ENCODE measurements at places on chromosomes 2 and 18. TPM values are rescaled to one million over a fixed set of nuclear protein-coding genes. Genes with fewer than 3 reads are reported as not detected.

DNA sequence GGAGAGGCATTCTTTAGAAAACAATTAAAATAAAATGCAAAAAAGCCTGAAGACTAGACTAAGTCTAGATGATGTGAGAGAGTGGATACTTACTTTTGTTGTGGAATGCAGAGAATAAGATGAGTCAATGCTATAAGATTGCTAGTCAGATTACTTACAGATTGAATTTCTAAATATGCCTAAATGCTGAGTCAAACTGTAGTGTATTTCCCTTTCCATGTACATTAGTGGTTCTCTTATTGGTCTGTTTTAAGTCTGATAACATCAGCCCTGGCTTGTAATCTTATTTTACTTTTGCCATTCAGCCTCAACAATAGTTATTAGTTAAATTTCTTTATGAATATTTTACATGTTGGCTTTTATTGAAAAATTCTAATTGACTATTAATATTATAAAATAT, 702.7 kb downstream of the SOCS6 start:
- no peak for DNase-seq
- no peak overlapping the region for H3K4me3 ChIP-seq
- H3K27me3 ChIP-seq: no peaks in the 10 kb centered on the region
- H3K27ac ChIP-seq: no peak overlapping the region

- H3K27me3 ChIP-seq: peaks cover 27% of the 10 kb centered on the region
- no peak within 1 kb of the TSS for H3K27ac ChIP-seq
- no peak for DNase-seq
- peaks cover 13% of the 10 kb centered on the region for H3K4me1 ChIP-seq
- H3K4me3 ChIP-seq: peak within 1 kb of the TSS; percentile 71
- no peaks in the 10 kb centered on the region for H3K36me3 ChIP-seq
Measured at GRCh38 chr2:238847841-238848690, at the start of gene TWIST2. TWIST2 (plus strand) TSS chr2:238848085; CDS start chr2:238848216, 131 bp downstream.

DNA sequence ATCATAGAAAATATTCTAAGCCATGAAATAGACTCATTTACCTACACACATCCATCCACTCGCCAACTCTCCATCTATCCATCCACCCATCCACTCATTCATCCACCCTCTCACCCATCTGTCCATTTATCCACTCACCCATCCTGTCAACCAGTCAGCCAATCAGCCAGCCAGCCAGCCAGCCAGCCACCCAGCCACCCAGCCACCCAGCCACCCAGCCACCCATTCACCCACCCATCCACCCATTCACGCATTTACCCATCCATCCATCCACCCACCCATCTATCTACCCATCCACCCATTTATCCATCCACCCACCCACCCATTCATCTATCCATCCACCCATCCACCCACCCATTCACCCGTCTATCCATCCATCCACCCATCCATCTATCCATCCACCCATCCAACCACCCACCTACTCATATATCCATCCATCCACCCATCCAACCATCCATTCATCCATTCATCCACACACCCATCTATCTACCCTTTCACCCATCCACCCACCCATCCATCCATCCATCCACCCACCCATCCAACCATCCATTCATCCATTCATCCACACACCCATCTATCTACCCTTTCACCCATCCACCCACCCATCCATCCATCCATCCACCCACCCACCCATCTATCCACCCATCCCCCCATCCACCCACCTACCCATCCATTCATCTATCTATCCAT, 185.1 kb downstream of the LOXHD1 start:
- H3K27ac ChIP-seq: no peak overlapping the region
- peaks cover 22% of the 10 kb centered on the region for H3K4me1 ChIP-seq
- H3K36me3 ChIP-seq: no peaks in the 10 kb centered on the region
- peaks cover 15% of the 10 kb centered on the region for H3K27me3 ChIP-seq
- no peak for DNase-seq

GRCh38 chr2:47016172-47016913, 100.7 kb upstream of the MCFD2 start:
- H3K4me3 ChIP-seq: no peak overlapping the region
- peaks cover 24% of the 10 kb centered on the region for H3K4me1 ChIP-seq
- DNase-seq: no peak
- peaks cover 18% of the 10 kb centered on the region for H3K36me3 ChIP-seq

GRCh38 chr2:54466870-54467269, 10.7 kb downstream of the SPTBN1 start:
- H3K4me1 ChIP-seq: peaks cover 71% of the 10 kb centered on the region
- no peak overlapping the region for H3K4me3 ChIP-seq

- H3K27ac ChIP-seq: peak overlapping the region; percentile 79
- no peak overlapping the region for H3K4me3 ChIP-seq
- no peaks in the 10 kb centered on the region for H3K36me3 ChIP-seq
- no peaks in the 10 kb centered on the region for H3K27me3 ChIP-seq
Measured at GRCh38 chr18:46155641-46156051, 51.5 kb downstream of the HAUS1 start.

DNA sequence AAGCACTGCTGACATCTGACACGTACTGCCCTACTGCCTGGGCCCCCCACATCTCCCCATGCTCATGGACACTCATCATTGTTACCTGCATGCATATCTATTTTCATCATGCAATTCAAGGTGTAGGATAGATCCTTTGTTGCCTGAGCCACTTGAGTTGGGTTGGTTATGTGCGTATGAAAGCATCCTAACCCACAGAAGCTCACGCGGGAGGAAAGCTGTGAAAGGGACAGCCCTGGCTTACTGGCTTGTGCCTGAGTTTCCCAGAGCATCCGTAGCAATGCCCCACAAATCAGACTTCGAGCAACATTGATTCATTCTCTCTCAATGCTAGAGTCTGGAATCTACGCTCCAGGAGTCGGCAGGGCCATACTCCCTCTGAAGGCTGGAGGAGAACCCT, 285.5 kb downstream of the PHLPP1 start:
- no peaks in the 10 kb centered on the region for H3K27me3 ChIP-seq
- no peak for DNase-seq
- no peak overlapping the region for H3K4me3 ChIP-seq
- no peaks in the 10 kb centered on the region for H3K36me3 ChIP-seq
- H3K27ac ChIP-seq: no peak overlapping the region

DNA sequence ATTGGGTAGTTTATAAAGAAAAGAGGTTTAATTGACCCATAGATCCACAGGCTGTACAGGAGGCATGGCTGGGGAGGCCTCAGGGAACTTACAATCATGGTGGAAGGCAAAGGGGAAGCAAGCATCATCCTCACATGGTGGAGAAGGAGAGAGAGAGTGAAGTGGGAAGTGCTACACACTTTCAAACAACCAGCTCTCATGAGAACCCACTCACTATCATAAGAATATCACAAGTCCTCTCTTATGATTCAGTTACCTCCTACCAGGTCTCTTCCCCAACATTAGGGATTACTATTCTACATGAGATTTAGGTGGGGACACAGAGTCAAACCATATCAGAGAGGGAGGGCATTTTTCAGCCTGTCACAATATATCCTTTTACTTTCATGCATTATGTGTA, 22.7 kb upstream of the DOCK10 start:
- DNase-seq: no peak
- H3K27me3 ChIP-seq: no peaks in the 10 kb centered on the region
- H3K27ac ChIP-seq: no peak overlapping the region
- H3K36me3 ChIP-seq: peaks cover 2% of the 10 kb centered on the region
- no peak overlapping the region for H3K4me3 ChIP-seq
- no peaks in the 10 kb centered on the region for H3K4me1 ChIP-seq

- H3K4me3 ChIP-seq: no peak overlapping the region
- H3K36me3 ChIP-seq: peaks cover 22% of the 10 kb centered on the region
- no peaks in the 10 kb centered on the region for H3K4me1 ChIP-seq
- H3K27me3 ChIP-seq: no peaks in the 10 kb centered on the region
- no peak for DNase-seq
Measured at GRCh38 chr2:71576541-71576940, 123.2 kb downstream of the DYSF start.

The PTPRN gene
- 0.67 TPM for total RNA-seq

The LINC00305 gene
- not detected for total RNA-seq

The GRHL1 gene
- 0.31 TPM for total RNA-seq

The SIX3 gene
- not detected for total RNA-seq

Data from chondrocyte (in vitro differentiated cells).